ENCODE measurements at places on chromosomes 16 and 17.

DNA sequence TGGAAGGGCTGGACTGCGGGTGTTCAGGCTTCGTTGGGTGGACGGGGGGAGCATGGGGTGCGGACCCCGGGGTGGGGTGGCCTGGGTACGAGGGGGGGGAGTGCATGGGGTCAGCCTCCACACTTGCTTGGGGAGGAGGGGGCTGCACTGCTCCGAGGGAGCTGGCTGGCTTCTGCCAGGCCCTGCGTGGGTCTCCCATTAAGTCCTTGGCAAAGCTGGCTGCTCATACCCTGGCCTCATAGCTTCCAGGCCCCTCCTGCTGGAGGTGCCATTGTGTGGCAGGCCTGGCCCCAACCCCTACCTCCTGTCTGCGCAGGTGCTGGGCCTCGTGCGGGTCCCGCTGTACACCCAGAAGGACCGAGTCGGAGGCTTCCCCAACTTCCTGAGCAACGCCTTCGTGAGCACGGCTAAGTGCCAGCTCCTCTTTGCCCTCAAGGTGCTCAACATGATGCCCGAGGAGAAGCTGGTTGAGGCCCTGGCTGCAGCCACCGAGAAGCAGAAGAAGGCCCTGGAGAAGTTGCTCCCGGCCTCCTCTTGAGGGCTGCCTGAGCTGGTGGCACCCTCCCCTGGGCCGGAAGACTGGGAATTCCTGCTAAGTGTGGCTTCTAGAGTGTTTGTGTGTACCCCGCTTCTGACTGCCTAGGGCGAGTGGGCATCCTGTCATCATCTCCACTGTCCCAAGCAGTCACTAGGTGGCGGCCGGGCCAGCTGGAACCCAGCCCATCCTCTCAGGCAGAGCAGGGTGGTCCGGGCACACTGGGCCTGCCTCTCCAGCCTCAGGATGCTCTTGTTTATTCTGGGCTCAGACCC, 1.5 kb downstream of the NUDT16L1 start:
- no peak for DNase-seq

DNA sequence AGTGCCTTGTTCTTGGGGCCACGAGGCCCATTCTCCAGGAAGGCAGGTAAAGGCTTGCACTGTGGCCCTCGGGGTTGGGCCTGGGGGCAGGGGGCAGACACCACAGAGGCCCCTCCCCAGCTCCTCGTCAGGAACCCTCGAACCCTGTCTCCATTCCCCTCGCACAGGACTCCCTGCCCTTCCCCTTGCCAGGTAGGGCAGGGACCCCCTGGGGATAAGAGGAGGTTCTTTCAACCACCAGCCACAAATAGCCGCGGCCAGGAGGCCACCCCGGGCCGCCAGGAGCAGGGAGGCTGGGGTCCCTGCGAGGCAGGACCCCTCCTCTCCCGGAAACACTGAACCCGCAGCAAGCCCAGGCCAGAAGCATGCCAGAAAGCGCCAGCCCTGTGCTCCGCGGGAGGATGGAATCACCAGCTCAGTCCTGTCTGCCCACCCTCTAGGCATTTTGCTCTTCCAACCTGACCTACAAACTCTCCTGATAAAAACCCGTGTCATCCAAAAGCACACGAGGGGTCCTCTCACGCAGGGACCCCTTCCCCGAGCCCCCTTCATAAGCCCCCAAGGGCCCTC, 45.6 kb downstream of the SLC47A1 start:
- DNase-seq = no peak

DNA sequence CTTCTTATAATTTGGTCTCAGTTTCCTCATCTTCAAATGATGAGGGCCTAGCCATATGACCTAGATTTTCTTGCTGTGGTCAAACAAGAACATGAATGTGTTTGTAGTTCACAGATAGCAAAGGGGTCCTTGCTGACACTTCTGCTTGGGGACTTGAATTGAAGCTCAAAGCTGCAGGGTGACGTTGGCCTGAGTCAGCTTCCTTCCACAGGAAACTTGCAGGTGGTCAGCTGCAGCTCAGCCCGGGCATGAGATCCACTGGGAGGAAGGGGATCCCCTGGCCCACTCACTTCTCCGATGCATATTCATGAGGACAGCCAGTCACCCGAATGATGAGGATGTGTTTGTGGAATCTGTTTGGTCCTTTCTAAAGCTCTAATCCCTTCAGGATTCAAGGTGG, 42.6 kb upstream of the AXIN2 start:
- no peak for DNase-seq

DNA sequence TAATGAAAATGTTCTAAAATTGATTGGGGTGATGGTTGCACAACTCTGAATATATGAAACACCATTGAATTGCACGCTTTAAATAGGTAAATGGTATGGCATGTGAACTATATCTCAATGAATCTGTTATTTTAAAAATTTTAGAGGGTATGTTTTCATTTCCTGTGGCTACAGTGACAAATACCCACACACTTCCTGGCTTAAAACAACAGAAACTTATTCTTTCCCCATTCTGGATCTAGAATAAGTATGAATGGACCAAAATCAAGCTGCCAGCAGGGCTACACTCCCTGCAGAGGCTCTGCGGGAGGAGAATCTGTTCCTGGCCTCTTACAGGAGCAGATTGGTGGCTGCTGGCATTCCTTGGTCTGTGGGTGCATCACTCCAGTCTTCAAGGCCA, 11.3 kb upstream of the PECAM1 start:
- no peak for DNase-seq
